ENCODE measurements at places on chromosomes 12 and 14.

DNA sequence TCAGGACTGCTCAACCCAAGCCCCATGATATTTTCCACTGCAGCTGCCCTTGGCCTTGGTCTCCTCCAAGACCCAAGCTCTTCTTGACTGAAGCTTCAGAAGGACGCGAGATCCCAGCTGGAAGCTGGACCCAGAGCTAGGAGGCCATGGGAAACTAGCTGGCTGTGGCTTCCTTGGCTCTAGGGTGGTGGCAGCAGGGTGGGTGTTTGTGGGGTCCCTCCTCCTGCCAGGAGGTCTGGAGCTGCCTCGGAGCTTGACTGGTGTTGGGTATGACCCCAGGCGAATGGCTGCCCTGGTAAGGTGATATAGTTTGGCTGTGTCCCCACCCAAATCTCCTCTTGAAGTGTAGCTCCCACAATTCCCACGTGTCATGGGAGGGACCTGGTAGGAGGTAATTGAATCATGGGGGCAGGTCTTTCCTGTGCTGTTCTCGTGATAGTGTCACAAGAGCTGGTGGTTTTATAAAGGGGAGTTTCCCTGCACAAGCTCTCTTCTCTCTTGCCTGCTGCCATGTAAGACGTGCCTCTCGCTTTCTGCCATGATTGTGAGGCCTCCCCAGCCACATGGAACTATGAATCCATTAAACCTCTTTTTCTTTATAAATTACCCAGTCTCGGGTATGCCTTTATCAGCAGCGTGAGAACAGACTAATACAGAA is 51.4 kb downstream of the TRPV4 start:
- no peak for DNase-seq

DNA sequence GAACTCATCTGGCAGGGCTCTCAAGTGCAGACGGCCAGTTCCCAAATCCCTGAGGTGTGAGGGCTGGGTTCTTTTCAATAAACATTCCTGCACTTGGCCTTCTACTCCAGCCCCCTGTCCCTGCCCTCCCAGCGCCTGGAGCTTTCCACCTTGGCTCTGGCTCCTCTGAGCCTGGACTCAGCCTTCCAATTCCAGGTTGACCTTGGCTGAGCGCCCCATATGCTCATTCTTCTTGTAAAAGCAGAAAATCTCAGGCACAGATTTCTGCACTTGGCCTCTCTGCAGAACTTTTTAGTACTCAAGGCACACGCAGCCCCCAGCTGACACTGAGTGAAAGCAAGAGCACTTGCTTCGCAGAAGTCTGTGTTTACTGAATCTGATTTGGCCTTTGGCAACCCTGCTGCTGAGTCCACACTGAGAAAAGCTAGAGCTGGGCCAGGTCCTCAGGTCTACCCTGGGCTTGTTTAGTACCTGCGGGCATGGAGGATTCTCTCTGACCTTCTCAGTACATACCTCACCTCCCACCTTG is 222.7 kb downstream of the MSRB3 start:
- no peak for DNase-seq

DNA sequence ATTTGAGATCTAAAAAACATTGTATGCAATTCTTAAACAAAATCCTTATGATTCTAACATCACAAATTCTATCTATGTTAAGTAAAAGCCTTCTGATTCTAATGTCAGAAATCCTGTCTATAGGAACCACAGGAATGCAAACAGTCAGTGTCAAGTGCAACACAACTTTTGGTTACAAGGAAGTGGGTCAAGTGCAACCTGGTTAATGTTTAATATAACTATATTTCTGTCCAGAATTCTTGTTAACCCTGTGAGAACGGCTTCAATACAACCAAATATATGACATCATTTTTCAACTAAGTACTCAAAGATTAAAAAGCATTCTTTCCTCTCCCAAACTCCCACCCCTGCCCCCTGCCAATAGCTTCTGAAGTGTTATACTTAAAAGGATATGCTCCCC is 107.9 kb upstream of the PLEKHA5 start:
- DNase-seq, result no peak

- no peak for DNase-seq
These were observed 461.7 kb downstream of the GXYLT1 start for GRCh38 chr12:41683023-41683422.

DNA sequence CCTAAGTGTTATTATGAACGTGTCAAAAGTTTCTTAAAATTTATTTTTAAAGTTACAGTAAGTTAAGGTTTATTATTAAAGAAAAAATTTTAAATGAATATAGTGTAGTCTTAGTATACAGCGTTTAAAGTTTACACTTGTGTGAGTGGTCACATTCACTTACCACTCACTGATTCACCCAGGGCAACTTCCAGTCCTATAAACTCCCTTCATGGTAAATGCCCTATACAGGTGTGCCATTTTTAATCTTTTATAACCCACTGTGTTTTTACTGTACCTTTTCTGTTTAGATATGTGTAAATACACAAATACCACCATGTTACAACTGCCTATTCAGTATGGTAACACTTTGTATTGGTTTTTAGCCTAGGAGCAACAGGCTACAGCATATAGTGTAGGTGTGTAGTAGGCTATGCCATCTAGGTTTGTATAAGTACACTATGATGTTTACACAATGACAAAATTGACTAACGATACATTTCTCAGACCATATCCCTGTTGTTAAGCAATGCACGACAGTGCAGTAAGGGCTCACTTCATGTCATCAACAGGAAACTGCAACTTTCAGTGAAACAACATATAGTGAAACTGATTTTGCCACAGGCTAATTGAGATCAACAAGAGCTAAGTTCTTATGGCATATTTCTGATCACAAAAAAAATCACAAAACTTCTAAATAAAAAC is 112.0 kb upstream of the TMCC3 start:
- DNase-seq, result no peak

GRCh38 chr14:98578204-98578603 is 693.8 kb downstream of the BCL11B start:
- no peak for DNase-seq

GRCh38 chr12:61542551-61542950 is 717.7 kb upstream of the USP15 start:
- DNase-seq, result no peak
